ENCODE measurements at places on chromosomes 16 and 17.

DNA sequence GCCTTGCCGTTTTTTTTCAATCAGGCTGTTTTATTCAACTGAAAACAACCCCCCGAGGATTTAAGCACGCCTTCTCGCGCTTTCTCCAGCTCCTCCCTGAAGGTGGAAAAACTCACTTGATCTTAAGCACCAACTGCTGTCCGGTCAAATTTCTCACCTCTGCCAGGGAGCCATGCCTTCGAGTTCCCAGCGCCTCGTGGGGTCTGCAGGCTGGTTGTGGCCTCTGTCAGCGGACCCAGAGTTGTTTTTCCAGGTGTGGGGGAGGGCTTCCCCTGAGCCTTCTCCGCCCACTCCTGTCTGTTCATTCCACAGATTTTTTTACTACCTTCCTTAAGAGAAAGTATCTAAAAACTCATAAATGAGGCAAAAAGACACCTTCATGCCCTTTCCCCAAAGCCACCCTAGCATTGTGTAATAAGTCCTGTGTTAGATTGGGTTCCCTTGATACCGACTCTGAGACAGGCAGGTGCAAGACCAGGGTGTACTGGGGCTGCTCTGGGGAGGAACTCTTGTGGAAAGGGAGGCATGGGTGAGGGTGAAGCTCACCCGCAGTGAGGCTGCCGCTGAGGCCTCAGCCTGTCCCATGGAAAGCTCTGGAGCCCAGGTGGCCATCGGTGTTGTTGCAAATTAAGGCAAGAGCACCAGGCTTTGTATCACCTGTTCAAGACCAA is 101.6 kb downstream of the AXIN2 start:
- DNase-seq = no peak

DNA sequence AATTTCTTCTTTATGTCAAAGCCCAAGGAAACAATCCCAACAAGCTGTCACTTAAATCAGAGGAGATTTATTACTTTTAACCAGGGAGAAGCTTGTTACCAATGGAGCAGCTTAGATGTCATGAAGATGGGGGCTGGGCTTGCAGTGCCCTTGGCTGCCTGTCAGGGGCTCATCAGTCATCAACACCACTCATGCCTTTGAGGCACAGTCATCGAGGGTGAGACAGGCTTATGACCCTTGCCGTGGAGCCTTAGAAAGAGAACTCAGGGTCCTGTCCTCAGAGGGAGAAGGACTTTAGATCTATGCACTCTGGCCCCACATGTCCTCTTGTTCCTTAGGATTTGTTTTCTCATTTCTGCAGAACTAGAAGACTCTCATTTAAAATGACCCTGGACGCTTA is 318.3 kb downstream of the CBLN1 start:
- no peak for DNase-seq

GRCh38 chr17:72116661-72117521 is 3.9 kb upstream of the SOX9 start:
- no peak for DNase-seq

GRCh38 chr16:585351-585750 is 4.5 kb upstream of the RAB40C start:
- DNase-seq = no peak

DNA sequence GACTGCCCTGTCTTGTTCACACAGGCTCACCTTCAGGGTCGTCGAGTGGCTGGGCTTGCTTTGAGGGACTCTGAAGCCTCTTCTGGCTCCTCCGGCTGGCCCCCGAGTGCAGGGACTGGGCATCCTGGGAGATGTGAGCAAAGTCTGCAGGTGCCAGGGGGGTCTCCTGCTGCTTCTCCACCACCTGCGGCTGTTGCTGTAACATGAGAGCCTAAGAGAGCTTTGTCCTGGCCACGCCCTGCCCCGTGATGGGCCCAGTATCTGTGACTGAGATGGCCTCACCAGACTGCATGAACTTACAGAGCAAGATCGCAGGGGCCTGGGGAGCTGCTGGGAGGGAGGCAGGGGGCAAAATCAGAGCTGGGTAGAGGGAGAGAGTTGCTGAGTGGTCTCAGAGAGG is 12.5 kb downstream of the ERN2 start:
- no peak for DNase-seq

- no peak for DNase-seq
Measured at GRCh38 chr17:34504814-34505484, 74.4 kb upstream of the TMEM132E start.

- DNase-seq = no peak
Measured at GRCh38 chr17:69605571-69605970, 191.1 kb downstream of the MAP2K6 start.

DNA sequence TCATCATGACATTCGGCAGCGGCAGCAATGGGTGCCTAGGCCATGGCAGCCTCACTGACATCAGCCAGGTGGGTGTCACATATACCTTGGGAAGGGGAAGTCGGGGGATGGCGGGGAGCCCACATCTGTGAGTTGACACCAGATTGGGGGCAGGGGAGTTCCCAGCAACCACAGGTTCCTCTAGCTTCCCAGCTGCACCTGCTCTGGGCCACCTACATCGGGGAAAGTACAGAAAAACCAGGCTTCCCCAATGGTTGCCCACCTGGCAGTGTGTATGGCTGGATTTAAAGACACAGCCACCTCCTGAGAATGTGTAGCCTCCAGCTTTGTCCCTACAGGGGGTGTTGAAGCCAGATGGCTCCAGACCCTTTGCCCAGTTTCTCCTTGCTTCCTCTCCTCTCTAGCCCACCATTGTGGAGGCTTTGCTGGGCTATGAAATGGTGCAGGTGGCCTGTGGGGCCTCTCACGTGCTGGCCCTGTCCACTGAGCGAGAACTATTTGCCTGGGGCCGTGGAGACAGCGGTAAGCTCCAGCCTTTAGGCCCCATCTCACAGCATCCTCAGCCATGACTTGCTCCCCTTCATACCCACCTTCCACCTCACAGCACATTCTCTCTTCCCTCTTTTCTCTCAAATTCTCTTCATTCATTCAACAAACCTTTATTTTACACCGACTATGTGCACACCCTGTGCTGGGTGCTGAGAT is 5.0 kb upstream of the TRAF4 start:
- DNase-seq = no peak

DNA sequence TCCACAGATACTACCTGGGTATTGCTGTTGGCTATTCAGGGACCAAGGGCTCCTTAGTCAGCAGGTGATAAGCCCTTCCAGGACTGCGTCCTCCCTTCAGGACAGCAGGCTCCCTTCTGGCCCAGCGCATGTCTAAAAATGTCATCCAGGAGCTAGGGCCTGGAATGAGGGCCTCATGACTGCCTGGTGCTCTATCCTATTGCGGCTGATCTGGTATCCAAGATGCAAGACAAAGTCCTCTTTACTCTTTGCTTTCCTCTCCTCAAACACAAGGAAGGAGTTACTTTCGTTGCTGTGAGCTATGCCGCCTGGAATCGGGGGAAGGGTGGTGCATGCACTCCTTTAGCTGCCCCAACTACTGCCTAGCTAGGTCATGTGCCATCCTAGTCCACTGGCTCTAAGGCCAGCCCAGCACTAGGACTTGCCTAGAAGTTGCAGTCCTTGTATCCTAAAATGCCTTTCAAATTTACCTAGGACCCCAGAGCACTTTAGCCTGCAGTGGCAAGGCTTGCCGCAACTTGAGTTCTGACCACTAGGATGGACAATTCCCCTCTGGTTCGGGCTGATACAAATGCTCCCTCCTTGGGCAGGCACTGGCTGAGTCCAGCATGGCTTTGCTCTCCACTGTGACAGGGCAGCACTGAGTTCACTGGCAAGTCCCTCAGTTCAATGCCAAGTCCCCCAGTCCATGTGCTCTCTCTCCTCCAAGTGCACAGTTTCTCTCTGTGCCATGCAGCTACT is 10.1 kb upstream of the TMEM219 start:
- no peak for DNase-seq

GRCh38 chr17:77019893-77020379 is 120.8 kb upstream of the SEC14L1 start:
- no peak for DNase-seq

GRCh38 chr17:56165072-56165641 is 11.9 kb downstream of the ANKFN1 start:
- DNase-seq = no peak

GRCh38 chr16:64846966-64847365 is 274.9 kb downstream of the CDH11 start:
- DNase-seq = no peak

DNA sequence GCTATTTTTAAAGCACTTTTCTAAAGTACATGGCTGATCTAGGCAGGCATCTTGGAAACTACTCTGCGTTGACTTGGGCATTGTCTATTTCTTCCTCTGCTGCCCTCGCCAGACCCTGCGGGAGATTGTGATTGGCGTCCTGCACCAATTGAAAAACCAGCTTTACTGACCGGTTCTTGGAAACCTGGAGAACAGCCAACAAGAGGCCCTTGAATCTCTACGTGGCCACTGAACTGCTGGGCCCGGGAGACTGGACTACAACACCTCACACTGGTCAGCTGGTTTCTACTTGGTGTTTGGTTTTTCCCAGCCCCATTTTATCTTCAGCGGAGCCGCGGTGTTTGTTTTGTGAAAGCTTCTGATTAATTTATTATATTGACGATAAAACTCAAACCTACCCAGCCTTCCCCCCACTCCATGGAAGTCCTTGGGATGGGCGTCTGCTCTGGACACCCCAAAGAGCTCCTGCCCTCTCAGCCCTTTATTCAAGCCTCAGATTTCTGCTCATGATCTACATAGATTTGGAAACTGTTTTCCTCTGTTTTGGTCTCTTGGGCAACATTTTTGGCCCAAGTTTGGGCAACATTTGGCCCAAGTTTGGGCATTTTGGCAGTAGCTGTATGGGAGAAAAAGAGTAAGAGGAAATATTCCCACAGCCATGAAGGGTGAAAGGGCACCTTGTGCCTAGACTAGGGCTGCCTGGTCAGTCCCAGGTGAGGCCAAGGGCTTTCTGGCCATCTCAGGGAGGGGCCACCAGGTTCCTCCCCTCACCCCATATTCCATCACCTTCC is 4.7 kb downstream of the MLX start:
- DNase-seq = no peak

DNA sequence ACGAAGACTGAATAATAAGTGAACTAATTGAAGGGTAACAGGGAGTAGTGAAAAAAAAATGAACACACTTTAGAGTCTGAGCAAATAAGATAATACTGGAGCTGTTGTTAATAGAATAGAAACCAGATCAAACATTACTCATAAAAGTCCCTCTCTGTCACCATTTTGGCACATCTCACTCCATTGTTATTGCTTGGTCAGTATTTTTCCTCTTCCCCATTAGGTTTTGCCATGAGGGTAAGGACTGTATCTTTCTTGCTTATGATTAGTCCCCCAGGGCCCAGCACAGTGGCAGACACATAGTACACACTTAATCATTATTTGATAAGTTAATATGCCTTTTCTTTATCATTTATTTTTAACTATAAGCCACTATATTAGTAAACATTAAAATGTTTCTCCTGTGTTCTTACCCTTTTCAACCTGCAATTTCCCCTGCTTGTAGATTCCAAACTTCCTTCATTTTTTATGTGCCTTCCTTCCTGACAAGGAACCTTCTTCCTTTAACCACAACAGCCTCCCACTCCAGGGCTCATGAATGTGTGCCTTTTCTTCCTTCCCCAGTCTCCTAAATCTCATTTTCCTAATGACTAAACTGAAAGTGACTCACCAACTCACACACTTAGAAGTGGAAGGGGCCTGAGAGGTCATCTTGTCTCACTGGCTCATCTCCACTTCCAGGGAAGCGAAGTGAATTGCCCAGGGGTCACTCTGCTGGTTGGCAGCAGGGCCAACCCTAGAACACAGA is 88.2 kb upstream of the HAS3 start:
- no peak for DNase-seq

GRCh38 chr17:45325810-45326209 is 9.0 kb upstream of the MAP3K14 start:
- DNase-seq = no peak

DNA sequence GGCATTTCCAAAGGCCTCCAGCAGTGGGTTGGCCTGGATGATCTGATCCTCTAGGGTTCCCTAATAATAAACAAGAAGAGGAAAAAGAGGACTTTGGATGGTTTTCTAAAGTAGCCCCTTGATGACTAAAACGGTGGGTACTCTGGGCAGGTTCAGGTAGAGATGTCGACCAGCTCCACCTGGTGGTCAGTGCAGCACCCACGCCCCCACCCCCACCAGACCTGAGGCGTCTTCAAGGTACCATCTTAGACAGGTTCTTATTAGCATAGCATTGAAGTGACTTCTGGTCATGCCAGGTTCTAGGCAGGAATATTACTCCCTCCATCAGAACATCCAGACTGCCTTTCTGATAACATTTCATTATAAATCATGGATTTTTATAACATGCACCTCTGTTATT is 15.0 kb downstream of the MYH13 start:
- no peak for DNase-seq

DNA sequence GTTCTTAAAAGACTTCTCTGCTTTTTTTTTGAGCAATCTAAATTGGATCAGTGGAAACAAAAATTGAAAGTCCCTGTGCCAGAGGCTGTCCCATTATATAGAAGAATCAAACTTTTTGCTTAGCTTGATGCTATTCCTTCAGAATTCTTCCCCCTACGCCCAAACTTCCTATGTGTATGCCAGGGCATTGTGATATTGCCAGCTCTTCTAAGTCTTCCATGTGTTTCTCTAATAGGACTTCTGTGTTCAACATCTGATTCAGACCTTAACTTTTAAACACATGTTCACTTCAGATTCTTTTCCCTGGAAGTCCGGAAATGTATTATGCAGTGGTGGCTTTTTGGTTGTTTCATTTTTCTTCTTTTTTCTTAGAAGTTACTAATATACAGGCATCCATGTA is 18.7 kb downstream of the PTRH2 start:
- DNase-seq = no peak

GRCh38 chr17:82323514-82324234 is 6.3 kb upstream of the CD7 start:
- DNase-seq = no peak

GRCh38 chr17:4796552-4796920 is 572 bp downstream of the PSMB6 start:
- no peak for DNase-seq

DNA sequence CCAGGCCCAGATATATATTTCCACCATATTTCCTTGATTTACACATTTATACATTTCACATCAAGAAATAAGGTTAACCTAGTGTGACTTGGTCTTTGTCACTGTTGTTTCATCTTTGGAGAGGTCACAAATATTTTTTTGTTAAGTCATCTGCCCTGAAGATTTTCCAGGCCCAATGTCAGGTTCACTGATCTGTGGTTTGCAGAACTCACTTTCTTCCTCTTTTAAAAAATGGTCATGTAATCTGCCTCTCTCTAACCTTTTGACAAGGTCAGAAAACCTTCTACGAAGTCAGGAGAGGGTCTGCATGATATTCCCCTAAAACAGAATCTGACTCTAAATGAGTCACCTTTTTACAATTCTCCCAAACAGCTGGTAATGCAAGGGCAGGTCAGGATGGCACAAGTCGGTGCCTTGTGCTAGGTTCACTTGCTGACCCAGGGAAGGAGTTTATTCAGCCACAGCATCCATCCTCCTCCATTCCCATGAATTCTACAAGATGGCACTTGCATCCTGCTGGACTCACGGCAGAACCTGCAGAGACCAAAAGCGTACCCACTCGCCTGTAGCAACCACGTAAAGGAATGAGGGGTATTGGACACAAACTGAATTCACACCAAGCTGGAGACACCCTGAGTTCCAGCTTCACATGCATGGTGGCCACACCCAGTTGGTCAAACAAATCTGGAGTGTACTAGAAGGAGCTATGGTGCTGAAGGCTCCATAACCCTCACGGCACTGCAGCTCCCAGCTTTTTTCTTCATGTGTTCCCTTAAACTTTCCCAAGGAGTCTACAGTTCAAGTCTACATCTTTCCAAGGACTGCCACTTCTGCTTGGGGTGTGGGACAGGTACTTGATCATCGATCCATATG is 1.6 kb upstream of the KIAA0513 start:
- no peak for DNase-seq

Measured in stimulated activated CD8-positive, alpha-beta memory T cell treated with anti-CD3 and anti-CD28 coated beads, Interleukin-7, amount 100 ng/mL, for 48 hours (primary cell).